ENCODE measurements at places on chromosomes 2 and 18.

DNA sequence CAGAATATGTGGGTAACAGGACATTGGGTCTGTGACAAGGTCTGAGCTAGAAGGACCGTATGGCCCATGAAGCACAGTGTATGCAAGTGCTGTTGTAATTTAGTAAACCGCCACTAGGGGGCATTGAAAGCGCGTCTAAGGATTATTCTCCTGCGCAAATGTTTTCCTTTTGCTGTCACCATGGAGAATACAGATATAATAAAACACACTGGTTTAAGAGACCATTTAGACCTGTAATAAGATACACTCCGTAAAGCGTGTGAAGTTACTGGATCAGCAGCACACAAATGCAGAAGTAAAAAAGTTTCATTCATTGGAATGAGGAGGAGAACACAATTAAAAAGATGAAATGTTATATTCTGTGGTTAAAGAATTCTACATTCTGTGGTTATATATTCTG is 272.4 kb downstream of the AGAP1 start:
- DNase-seq: peak; percentile 22

- DNase-seq: no peak
Measured at GRCh38 chr2:98498703-98499440, 54.2 kb downstream of the INPP4A start.

DNA sequence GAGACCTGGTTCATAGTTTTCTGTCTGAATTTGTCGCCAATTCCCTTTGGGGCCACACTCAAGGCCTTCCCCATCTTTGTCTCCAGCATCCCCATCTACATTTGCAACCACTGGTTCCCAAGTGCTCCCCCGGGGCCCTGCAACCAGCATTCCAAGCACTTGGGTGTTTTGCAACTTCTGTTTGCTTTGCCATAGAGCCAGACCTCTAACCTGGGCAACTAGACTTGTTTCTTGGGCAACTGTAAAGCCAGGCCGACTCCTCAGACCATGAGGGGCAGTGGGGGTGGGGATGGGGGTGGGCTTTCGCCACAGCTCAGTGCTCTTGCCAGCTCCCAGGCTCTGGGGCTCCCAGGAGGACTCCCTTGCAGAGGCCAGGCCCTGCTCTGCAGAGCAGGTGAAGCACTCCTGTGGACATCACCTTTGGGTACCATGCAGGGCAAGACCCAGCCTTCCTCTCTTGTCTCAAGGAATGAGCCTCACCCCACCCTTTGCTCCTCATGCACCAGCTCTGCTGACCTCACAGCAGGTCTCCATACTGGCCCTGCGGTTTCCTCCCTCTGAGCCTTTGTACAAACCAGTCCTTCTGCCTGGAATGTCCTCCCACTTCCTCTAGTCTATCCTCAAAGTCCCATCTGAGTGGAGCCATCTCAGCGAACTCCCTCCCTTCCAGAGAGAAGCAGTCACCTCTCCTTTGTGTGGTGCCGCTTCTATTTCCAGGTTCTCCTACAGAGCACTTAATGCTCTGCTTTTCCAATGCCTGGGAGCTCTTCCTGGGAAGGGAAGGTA is 126.7 kb upstream of the MYCN start:
- DNase-seq: no peak

DNA sequence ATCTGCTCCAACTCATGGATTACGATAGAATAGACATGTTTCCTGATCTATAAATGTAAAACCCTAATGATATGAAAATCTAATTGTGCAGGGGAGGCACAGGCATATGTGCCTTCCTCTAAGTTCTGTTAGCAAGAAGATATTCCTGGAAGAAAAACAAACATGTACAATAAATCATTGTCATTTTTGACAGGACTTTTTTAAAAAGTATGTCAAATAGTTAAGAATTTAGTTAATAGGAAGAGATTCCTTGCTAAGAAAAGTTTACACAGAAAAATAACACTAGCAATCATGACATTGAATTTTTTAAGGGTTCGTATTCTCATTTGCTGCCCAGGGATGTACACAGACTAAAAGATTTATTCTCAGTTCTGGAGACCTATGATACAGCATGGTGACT is 15.3 kb upstream of the CREB1 start:
- DNase-seq: no peak

- no peak for DNase-seq
Measured at GRCh38 chr2:60972889-60973656, 44.4 kb upstream of the PEX13 start.

DNA sequence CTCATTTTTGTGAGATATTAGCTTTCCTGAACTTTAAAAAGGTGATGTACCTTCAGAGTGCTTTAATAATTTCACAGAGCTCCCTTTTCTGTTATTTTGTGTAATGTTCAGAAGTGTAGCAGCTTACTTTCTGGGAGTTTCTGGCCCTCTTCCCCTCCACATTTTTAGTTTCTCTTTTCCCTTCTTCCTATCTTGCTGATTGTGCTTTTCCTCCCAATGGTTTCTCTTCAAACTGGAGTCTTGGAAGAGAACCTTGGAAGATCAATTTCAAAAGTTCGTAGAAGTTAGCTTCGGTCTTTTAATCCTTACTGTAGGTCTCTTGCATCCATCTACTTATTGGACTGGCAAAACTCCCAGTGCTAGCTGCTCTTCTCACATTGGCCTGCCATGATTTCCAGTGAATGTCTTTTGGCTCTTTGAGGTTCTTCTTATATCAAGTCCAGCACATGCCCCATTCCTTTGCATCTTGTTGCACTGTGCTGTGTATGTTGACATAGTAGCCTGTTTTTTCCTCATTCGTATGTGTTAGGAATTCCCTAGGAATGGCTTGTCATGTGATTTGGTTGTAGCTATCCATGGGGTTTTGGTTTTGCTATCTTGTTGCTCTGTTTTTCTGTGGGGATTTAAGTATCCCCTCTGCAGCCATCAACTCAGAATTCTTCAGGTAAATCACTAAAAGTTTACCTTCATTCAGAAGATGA is 7.8 kb downstream of the CCNT2 start:
- no peak for DNase-seq

Measured in stimulated activated CD8-positive, alpha-beta memory T cell treated with anti-CD3 and anti-CD28 coated beads, Interleukin-7, amount 100 ng/mL, for 1 hour (primary cell).